Activated naive CD8-positive, alpha-beta T cell treated with anti-CD3 and anti-CD28 coated beads for 36 hours (primary cell): ENCODE measurements at places on chromosomes 11 and 22. TPM values are rescaled to one million over a fixed set of nuclear protein-coding genes. Genes with fewer than 3 reads are reported as not detected.
A peak's percentile ranks its signal among the peaks of the same experiment; 100 is the strongest.

- DNase-seq = no peak
Observed at GRCh38 chr11:73145986-73146575, 4.0 kb upstream of the FCHSD2 start.

DNA sequence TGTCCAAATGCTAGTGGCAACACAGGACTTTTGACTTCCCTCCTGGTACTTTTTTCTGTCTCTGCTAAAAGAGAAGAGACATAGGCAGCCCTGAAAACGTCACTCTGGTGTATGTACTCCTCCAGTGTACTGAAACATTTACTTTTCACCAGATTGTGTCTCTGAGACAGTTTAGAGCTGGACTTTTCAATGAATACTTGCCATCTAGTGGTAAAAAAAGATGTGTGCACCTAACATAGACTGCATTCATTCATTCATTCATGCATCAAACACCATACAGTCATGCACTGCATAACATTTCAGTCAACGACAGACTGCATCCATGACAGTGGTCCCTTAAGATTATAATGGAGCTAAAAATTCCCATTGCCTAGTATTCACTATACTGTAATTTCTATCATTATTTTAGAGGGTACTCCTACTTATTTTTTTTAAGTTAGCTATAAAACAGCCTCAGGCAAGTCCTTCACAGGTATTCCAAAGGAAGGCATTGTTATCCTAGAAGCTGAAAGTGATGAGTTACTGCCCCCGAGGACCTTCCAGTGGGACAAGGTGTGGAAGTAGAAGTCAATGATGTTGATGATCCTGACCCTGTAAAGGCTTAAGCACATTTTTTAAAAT is 186.2 kb downstream of the SPON1 start:
- DNase-seq = no peak

The PRR14L gene
- total RNA-seq = 34.7 TPM

- DNase-seq = no peak
Observed at GRCh38 chr11:26974996-26975395, 18.9 kb upstream of the FIBIN start.

DNA sequence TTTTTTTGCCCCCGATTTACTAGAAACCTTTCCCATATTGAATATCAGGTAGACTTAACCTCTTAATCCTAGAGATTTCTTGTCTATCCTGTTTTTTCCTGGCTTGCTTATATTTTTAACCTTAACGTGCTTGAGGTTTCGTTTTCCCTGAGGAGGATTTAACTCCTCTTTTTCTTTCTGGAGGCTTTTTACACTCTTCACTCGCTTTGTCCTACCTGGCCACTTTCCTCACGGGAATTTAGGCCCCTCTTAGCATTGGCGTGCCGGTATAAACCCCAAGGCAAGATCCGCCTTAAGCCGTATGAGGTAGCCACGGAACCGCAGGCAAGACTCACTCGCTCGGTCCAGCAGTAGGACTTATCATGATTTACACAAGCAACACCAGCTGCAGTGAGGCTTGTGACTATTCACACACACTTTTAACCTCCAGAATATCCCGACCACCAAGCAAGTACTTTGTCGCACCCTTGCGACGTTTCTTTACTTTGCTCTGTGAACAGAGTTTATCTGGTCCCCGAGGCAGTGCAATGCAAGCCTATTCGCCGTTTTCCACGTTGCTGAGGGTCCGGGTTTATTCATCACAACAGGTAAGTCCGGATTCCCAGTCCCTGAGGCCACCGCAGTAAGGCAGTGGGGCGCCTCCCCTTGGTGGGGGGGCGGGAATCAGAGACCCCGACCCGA is 20.6 kb upstream of the ALDH3B2 start:
- no peak for DNase-seq

DNA sequence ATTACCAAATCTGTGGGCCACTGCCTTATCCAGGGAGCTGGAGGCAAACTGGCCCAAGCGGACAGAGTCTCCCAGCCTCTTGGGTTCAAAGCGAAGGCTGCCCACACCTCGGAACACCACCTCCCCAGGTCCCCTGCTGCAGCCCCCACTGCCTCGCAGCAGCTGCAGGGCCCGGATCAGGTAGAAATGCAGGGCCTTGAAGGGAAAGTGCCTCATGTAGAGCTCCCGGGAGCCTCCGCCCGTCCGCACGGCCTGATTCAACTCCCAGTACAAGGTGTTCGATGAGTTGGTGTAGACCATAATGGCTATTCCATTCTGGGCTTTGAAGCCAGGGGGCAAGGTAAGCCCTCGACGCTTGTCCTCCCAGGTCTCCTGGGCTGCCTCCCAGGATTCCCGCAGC is 2.0 kb downstream of the ART5 start:
- no peak for DNase-seq

DNA sequence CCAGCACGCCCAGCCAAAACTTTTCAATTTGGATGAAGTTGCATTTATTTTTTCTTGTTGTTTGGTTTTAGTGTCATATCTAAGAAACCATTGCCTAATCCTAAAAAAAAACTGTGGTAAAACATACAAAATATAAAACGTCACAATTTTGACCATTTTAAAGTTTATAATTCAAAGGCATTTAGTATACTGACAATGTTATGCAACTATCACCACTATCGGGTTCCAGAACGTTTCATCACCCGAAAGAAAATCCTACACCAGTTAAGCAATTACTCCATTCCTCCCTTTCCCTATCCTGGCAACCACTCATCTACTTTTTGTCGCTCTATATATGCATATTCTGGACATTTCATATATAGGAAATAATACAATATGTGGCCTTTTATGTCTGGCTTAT is 30.5 kb upstream of the PHOX2A start:
- no peak for DNase-seq

The SELENOM gene
- total RNA-seq = 6.4 TPM

The DDX25 gene
- total RNA-seq = 0.26 TPM

The OR56A1 gene
- total RNA-seq = not detected

- DNase-seq = no peak
Observed at GRCh38 chr22:21823740-21824444, 43.6 kb downstream of the MAPK1 start.

The TREH gene
- total RNA-seq = not detected

GRCh38 chr11:113305440-113306336 is 8.7 kb upstream of the TTC12 start:
- DNase-seq = peak; percentile 69

GRCh38 chr11:80457823-80458222 is 1017.0 kb upstream of the TENM4 start:
- no peak for DNase-seq

DNA sequence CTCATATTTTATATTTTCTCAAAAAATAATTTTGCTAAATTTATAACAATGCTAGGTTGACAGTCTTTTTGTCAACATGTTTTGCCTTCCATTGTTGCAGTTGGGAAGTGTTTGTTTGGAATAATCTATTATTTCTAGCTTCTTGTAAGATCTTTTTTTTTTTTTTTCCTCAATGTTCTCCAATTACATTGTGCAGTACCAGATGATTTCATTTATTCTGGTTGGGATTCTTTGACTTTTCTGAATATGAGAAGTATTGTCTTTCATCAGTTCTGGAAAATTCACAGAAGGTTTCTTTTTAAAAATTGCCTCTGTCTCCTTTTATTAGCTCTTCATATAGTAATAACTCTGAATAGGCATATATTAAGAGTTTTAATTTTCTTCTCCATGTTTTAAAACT is 245.4 kb downstream of the DYNC2H1 start:
- DNase-seq = no peak

The CLP1 gene
- 22.2 TPM for total RNA-seq

The SLC43A3 gene
- total RNA-seq = 331 TPM

DNA sequence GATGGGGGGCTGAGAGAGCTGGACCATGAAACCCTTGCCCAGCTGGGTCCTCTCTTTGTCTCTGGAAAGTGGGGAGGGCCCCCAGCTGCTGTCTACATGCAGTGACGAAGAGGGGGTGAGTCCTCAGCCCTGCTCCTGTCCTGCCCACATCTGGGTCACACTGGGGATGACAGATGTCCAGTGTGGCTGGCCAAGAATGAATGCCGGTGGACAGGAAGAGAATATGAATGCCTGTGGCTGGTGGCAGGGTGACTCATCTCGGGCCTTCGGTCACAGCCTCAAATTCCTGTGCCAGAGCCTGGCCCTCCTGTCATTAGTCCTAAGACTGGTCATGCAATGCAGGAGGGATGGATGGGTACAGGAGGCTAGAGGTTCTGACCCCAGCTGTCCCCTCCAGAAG is 2.2 kb upstream of the PNPLA3 start:
- DNase-seq = no peak

GRCh38 chr22:45934659-45935341 is 42.2 kb downstream of the WNT7B start:
- no peak for DNase-seq

DNA sequence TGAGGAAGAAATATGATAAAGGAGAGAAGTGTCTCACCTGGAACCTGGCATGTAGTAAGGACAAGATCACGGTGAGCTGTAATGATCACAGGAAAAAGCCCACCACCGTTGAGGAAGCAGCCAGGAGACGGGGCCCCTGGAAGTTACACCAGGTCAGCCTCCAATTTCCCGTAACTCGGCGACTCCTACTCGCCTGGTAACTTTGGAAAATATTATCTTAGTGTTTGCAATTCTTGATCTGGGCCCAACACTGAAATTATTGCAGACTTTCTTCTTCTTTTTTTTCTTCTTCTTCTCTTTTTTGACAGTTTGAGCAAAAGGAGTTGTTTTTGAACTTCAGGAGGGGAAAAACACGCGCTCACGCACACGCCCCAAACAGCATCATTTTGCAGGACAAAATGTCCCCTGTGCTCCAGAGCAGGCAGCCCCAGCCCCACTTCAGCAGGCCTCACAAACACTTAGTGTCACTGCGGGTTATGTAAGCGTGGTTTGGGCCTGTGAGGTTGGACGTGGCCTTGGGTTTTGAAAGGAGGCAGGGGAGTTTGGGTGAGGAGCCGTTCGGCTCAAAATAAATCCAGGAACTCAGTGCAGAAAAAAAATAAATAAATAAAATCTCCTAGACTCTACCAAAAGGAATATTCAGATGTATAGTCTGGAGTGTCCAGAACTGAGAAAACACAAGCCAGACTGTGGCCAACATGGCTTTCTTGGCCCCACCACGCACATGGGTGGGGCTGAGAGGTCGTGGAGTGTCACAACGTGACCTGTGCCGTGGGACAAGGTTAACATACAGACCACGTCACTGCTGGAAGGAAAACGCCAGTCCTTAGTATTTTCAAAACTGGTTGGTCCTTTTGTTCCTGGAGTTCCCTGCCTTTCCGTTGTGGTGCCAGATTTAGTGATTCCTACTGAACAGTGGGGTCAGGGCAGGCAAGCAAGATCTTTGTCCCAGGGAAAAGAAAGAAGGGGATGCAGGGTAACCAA is 26.3 kb upstream of the MN1 start:
- no peak for DNase-seq

The MB gene
- not detected for total RNA-seq
